ENCODE measurements at places on chromosomes 11 and 22. TPM values are rescaled to one million over a fixed set of nuclear protein-coding genes. Genes with fewer than 3 reads are reported as not detected.

GLYATL1 gene
- 0.22 TPM for polyA plus RNA-seq

MN1 gene
- 4.2 TPM for polyA plus RNA-seq

VPREB3 gene
- not detected for polyA plus RNA-seq

FGF19 gene
- not detected for polyA plus RNA-seq

FAM118A gene
- 8.0 TPM for polyA plus RNA-seq

TMA7B gene
- polyA plus RNA-seq, result not detected

PAX6 gene
- polyA plus RNA-seq, result 0.21 TPM

RPS6KB2 gene
- polyA plus RNA-seq, result 52.3 TPM

ZP1 gene
- polyA plus RNA-seq, result 1.0 TPM

APOL1 gene
- 14.2 TPM for polyA plus RNA-seq

NAP1L4 gene
- 121 TPM for polyA plus RNA-seq

DBX1 gene
- polyA plus RNA-seq, result not detected

CASP12 gene
- not detected for polyA plus RNA-seq

TRPC6 gene
- polyA plus RNA-seq, result 0.16 TPM

Measured in GM23248 (cell line).